Cerebellar nuclear complex (tissue), 1 donor: ENCODE measurements at places on chromosomes 1 and 21.

- DNase-seq: no peak
Measured at GRCh38 chr1:155892796-155893195, 18.4 kb downstream of the RIT1 start.

DNA sequence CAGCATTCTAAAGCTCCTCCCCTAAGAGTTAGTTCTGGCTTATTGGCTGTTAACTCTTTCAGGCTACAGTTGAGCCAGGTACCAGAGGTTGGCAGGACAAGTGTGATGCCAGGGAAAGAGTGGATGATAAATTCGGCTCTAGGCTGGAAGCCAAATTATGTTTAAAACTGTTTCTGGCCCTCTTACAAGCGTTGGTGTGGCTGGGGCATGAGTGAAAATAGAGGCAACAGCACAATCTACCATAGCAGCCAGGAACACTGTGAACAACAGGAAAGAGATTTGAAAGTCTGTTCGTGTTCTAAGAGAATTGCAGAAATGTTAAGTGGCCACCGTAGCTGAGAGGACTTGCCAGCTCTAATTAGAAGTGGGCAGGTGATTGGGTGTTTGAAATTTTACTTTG, 84.2 kb downstream of the CDC7 start:
- DNase-seq: no peak

DNA sequence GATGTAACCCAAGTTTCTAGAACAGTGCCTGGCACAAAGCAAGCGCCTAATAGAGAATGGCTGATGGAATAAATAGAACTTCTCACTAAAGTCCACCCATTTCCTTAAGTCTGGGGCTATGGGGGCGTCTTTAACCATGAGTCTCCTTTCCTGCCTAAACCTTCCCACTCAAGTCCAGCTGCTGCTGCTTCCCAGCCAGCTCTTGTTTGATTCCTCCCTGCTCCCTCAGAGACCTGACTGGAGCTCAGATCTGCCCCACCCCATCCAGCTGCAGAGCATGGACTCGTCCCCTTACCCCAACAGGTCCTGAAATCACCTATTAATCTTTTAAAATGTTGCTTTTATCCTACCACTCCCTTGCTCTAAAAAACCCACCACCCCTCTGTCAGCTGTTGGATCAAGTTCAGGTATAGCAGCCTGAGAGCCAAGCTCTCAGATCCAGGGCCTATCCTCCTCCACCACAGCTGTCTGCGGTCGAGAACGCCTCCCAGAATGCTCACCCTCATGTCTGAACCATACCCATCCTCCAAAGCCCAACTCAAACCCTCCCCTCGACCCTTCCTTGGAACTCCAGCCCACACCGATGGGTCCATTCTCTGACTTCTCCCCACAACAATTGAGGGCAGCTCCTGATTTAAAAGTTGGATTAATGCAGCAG, 12.8 kb upstream of the GALNT2 start:
- no peak for DNase-seq

DNA sequence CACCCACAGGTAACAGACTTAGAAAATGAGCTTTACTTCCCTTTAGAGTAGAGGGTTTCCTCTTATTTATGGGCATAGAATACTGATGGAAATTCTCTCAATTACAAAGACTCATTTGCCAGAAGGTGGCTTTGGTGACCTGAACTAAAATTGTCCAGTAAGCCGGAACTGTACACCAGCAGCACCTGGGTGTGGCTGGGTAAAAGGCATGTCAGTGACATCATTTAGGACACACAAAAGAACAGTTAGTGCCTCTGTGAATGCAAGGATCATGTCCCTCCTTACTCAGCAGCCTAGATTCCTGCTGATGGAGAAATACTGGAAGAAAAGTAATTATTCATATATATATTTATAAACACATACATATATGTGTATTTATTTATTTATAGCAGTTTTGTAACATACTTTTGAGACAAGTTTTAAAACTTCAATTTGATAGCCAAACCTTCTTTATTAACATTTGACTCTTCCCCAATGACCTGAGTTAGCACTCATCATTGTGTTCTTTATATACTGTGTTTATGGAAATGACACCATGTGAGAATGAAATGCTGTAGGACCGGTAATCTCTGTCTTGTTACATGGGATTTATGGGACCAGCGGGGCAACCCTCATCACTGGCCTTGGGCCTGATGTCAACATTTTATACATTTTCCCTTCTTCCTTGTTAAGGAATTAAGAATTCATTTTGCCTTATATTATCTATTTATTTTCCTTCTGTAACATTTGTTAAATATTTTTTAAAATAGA, 274.4 kb downstream of the BRINP2 start:
- DNase-seq: no peak

- no peak for DNase-seq
Measured at GRCh38 chr1:25027822-25028586, 97.9 kb upstream of the RUNX3 start.
